ENCODE measurements at places on chromosomes 3 and 15.

DNA sequence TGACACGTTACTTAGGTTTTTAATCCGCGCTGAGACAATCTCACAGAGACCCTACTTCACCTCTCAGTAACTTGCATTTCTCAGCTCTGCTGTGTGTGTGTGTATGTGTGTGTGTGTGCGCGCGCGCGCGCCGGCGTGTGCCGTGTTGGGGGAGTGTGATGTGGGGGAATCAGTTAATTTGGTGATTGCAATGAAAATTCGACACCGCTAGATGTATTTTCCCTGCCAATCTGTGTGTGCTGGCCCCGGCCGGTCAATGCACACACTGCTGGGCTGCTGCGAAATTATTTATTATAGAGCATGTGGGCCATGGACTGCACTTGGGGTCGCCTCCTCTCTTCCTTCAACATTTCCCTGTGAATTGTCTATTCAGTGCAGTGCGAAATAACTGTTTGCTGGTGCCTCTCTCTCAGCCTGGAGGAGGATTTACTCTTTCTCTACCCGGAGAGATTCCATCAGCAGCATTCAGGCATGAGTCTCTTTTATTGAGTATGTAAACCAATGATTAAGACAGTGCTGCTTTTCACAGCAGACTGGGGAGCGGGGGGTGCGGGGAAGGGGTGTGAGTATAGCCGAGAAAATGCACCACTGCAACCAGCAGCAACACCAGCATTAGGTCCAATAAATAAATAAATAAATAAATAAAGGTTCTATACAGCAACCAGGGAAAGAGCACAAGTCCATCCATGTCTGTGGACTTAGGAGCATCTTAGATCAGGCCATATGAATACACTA lies 2.9 kb downstream of the CADM2 start:
- DNase-seq, result no peak

DNA sequence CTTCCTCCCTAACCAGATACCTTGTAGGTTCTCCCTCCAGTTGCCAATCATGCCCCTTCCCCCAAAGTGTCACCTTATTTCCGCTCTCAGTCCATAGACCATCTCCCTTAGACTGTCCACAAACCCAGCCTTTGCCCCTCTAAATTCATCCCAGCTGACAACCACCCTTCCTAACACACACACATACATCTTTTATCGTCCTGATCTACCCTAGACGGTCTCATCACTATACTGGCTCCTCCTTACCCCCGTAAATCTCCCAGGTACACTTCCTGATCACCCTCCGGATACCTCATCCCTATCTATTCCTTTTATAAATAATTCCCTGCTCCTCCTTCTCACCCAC lies 828 bp downstream of the THOC7 start:
- DNase-seq, result peak; percentile 30

- peak; percentile 1 for DNase-seq
Observed at GRCh38 chr3:110995461-110996231, 76.0 kb upstream of the NECTIN3 start.

- DNase-seq, result peak; percentile 77
Observed at GRCh38 chr3:33096093-33096868, 665 bp downstream of the GLB1 start.

- DNase-seq, result no peak
Observed at GRCh38 chr3:42442640-42443039, 32.2 kb upstream of the LYZL4 start.

DNA sequence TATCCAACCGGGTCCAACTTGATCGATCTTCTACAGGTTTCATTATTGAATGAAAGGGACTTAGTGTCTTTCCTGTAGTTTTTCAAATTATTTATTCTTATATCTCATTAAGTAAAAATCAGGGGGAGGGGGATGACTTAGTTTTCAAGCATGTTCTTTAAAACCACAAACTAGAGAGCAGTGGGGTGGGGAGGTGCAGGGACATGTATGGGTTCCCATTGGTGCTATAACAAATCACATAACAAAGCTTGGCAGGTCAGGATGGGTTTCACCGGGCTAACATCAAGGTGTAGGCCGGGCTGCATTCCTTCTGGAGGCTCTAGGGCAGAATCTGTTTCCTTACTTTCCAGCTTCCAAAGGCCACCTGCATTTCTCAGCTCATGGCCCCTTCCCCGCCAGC lies 32.7 kb downstream of the CCNL1 start:
- no peak for DNase-seq

DNA sequence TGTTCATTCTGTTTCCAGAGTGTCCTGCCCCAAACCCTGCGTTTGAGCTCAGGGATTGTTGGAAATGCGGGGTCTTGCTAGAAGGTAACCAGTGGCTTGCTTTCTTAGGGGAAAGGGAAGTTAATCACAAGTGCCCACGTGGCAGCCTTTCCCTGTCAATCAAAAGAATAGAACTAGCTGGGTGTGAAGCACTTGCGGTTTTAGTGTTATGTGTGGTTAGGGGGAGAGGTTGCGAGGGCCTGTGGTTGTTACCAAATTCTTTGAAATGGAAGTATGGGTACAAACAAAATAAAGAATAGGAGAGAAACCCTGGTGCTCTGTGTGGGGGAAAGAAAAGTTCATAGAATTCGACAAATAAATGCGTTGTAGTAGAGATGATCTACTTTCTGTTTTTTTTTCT lies 67.6 kb downstream of the FNDC3B start:
- DNase-seq, result peak; percentile 97

- no peak for DNase-seq
Observed at GRCh38 chr15:74613953-74614743, 1.5 kb upstream of the CLK3 start.

DNA sequence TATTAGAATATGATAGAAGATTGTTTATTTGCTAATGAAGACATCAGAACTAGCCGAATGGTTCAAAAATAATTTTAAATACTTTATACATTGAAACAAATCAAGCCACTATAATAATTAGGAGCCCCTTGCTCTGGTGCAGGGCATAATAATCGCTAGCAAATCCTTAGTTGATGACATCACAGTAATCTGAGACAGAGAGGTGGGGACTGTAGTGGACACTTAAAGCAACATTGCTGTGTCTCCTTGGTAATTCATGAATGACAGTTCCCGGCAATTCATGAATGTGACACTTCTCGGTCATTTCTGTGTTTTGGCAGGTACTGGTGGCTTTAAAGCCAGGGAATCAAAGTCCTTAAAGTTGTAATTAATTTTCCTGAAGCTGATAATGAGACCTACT lies 114.3 kb downstream of the PPM1L start:
- DNase-seq, result no peak

- peak; percentile 5 for DNase-seq
Observed at GRCh38 chr15:34616613-34617012, 33.2 kb upstream of the GOLGA8B start.

DNA sequence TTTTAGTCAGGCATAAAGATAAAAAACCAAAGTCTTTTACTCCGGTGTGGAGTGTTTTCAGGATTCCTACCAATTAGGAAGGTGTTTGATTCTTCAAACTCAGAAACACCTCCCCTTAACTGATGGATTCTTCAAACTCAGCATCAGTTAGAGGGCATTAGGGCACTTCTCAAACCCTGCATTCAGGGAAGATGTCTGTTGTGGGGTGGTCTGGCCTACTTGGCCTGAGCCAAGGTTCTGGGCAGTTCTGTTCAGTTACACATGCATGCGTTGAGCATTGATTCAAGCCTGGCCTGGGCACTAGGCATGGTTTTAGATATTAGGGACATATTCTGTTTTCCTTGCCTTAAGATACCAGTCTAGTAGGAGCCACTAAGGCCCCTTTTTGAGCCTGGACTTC lies 1.0 kb downstream of the HGD start:
- no peak for DNase-seq

GRCh38 chr3:134351427-134351826 lies 22.8 kb downstream of the AMOTL2 start:
- no peak for DNase-seq

- DNase-seq, result peak; percentile 44
Observed at GRCh38 chr3:187739094-187739560, 6.1 kb downstream of the BCL6 start.

- DNase-seq, result no peak
Observed at GRCh38 chr3:69807674-69808073, 68.4 kb downstream of the MITF start.

DNA sequence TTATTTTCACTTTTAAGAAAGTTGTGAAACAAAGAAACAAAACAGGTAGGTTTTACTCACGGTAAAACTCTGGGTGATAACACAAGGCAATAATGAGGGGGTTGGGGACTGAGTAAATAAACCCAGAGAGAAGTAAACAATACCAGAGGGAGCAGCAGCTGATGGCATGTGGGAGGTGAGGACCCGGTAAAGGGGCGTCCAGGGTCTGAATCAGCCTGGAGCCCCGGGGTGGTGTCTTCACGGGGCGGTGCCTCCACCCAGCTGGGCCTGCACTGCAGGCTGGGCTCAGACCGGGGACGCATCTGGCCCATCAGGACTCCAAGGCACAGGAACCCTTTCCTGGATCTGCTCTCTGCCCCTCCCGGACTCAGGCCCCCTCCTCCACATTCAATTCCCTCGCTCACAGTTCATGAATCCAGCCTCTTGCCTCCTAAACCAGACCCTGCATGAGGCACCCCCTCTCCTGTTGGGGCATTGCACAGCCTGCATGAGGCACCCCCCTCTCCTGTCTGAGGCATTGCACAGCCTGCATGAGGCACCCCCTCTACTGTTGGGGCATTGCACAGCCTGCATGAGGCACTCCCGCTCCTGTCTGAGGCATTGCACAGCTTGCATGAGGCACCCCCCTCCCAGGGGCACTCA lies 73.9 kb upstream of the MFGE8 start:
- no peak for DNase-seq

GRCh38 chr3:194382892-194383223 lies 13.3 kb upstream of the LRRC15 start:
- DNase-seq, result no peak
